ENCODE measurements at places on chromosomes 7 and 10.

GRCh38 chr10:125026974-125027735 lies 85.2 kb downstream of the ZRANB1 start:
- DNase-seq, result no peak

GRCh38 chr10:78936412-78937342 lies 132.1 kb upstream of the ZMIZ1 start:
- DNase-seq, result no peak

DNA sequence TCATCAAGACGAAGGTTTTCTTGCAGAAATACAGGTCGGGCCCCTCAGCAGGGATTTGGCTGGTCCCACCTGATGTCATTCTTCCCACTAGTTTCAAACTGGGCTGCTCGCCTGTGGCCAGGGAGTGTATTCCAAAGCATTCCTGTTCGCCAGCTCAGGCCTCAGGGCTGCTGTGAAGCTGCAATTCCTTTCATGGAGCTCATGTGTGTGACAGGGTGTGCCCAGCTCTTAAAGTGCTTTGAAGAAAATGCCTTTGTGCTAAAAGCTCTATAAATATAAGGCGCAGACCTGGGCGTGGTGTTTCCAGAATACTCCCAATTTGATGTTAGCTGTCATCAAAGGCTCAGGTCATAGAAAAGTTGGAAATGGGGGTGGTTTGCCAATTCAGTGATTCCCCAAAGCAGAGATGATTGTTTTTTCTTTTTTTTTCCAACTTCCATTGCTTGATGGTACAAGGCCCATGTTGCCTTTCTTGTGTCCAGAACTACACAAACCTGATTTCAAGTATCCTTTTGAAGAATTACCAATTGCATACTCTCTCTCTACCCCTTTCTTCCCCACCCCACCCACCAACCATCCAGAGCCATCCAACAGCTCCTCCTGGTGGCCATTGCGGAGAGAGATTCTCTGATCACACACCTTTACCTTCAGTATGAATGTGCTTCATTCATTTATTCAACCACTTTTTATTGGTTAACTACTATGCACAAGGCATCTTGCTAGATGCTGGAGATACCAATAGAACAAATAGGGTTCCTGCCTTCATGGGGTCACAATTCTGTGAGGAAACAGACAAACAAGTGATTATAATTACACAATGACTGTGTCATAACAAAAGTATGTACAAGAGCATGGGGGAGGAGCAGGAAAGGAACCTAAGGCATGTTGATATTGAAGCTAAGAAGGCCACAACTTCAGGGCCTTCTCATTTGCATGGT lies 297.3 kb upstream of the LYZL1 start:
- DNase-seq, result no peak

DNA sequence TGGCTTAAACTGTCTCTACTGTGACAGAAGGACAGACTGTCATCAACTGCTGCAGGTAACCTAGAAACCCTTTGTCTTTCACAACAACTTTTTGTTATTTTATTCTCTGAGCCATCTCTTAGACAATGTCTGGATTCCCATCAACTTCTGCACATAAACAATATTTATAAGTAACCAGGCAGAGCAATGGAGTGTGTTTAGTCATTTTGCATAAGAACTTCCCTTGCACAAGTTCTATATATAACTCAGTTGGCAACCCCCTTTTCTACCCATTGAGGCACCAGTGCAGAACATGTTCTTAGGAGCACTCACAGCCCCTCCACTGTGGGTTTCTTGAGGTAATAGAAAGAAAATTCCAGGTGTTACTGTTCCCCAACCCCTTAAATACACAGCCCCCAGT lies 65.0 kb upstream of the IL6 start:
- no peak for DNase-seq

GRCh38 chr10:127308031-127308430 lies 111.6 kb upstream of the INSYN2A start:
- no peak for DNase-seq

- no peak for DNase-seq
Measured at GRCh38 chr7:134660961-134661376, 14.3 kb downstream of the BPGM start.

DNA sequence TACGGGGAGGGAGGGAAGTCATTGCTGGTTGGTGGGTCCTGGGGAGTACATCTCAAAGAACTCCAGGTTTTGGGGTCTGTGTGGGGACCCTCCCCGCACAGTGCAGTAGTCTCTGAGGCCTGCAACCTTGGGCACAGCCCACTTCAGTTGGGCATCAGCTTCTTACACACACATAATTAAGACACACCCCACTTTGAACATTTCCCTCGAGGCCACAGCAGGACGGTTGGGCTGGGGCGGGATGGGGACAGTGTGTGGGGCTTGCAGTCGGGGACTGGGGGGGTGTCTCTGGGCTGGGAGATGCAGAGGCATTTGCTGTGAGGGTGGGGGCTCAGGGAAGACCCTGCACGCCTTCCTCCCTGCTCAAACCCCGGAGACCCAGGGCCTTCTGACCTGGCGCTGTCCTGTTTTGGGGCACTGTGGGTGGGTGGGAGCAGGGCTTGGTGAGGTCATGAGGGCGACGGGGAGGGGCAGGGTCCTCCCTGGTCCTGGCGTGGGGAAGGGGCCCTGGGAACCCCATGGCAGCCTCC lies 1.3 kb downstream of the LFNG start:
- DNase-seq, result no peak

DNA sequence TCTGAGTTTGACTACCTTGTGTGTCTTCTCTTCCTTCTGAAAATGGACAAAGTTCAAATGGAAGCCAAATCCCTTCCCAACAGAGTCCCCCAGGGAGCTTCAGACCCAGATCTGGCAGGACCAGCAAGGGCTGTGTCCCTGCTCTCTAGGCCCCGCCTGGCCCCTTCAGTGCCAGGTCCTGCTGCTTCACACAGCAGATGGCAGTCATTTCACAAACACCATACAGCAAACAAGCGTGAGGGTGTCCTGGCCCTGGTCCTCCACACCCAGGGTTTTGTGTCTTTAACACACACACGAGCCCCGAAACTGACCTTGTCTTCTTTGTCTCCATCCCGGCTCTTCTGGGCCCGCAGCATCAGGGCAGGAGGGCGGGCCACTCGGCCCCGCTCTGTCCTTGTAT lies 145.0 kb downstream of the TCERG1L start:
- no peak for DNase-seq

- DNase-seq, result no peak
Measured at GRCh38 chr10:31756729-31757110, 171.9 kb downstream of the ARHGAP12 start.

DNA sequence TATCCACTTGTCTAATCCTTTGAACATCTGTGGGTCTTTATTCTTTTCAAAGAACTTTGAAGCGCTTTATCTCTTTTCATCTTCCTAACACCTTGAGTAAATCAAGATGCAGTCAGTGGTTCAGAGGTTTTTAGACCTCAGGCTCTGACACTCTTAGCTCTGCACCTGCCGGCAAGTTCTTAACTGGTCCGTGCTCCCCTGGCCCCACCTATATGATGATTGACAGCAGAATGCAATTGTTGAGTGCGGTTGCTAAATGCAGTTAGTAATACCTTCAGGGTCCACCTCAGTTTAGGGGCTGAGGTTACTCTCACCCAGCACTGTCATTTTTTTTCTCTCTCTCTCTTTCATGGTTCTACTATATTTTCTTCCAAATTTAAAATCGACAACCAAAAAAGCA lies 854.2 kb upstream of the AUTS2 start:
- DNase-seq, result no peak

- DNase-seq, result no peak
Measured at GRCh38 chr7:29488203-29488970, 75.2 kb upstream of the PRR15 start.

DNA sequence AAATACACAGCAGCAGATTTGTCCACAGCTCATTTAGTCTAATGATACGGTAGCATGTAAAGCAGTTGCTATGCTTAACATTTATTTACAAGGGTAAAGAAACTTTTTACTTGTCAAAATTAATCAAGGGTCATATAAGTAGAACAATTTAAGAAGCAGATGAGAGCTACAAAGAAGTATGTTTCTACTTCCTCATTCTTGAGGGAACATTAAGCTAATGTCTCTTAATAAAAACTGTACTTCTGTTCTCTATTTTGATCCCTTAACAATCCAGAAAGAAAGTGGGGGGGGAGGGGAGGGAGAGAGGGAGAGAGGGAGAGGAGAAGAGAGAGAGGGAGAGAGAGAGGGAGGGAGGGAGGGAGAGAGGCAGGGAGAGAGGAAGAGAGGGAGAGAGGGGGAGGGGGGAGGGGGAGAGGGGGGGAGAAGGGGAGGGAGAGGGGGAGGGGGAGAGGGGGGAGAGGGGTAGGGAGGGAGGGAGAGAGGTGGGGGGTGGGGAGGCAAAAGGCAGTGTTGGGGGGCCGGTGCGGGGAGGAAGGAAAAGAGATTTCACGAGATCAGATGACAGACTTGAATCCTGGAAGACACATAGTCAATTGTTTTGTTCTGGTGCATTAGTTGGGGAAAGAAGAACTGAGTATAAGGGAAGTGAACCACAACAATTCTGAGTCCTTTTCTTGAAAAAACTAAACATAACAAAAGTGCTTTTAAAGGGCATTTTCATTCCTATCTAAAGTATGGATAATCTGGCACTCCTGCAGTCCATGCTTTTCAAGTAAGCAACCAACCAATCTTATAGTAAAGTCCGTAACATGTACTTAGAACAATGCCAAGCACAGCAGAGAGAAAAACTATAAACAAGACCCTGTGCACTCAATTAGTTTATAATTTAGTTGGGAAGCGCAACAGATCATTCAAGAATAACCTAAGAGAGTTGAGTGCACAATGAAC lies 128.0 kb downstream of the USP6NL start:
- no peak for DNase-seq

DNA sequence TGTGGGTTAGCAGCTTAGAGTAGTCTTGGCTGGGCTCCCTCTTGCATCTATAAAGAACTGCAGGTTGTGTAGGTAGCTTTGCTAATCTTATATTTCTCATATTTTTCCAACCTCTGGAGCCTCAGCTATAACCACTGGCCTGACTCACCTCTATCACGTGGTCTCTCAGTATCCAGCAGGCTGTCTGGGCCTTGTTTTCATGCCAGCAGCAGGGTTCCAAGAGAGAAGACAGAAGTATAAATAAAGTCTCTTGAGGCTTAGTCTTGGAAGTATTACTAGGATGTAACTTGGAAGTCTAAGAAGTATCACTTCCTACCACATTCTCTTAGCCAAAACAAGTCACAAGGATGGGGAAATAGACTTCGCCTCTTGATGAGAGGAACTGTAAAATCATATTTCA lies 73.3 kb downstream of the WIPF3 start:
- no peak for DNase-seq

GRCh38 chr7:158804335-158804734 lies 25.0 kb downstream of the ESYT2 start:
- no peak for DNase-seq

GRCh38 chr10:50740293-50740648 lies 535 bp downstream of the ASAH2B start:
- no peak for DNase-seq

GRCh38 chr7:143299346-143299745 lies 11.2 kb downstream of the CASP2 start:
- DNase-seq, result no peak

GRCh38 chr10:128210215-128211063 lies 84.2 kb upstream of the MKI67 start:
- DNase-seq, result peak; percentile 56

- DNase-seq, result no peak
Measured at GRCh38 chr7:2617325-2617905, 14.4 kb upstream of the TTYH3 start.

- DNase-seq, result no peak
Measured at GRCh38 chr10:13049774-13050420, 48.4 kb upstream of the CCDC3 start.

DNA sequence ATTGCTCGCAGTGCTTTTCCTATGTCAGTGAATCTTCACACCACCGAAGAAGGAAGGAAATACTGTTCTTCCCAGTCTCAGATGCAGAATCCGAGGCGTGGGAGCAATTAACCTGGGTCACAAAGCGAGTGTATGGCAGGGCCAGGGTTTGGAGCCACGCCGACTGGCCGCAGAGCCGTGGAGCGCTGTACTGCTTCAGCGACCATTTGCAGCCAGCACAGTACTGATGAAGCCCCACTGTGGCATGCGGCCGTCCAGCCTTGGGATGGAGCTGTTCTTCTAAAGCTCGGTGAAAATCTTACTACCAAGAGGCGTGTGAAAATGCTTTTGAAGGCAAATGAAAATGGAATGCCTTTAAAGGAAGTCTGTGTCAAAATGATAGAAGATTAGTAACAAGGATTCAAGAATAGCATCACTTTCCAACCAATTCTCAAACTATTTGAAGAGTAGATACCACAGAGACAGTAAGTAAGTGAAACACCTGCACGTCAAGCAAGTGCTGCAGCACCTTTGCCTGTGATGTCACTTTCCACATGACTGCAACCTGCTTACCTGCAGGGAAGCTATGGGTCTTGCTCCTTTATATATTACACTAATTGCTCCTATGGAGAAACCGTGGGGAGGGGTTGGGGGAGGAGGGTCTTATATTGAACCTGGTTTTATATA lies 4.9 kb downstream of the PPP2R2D start:
- DNase-seq, result no peak

DNA sequence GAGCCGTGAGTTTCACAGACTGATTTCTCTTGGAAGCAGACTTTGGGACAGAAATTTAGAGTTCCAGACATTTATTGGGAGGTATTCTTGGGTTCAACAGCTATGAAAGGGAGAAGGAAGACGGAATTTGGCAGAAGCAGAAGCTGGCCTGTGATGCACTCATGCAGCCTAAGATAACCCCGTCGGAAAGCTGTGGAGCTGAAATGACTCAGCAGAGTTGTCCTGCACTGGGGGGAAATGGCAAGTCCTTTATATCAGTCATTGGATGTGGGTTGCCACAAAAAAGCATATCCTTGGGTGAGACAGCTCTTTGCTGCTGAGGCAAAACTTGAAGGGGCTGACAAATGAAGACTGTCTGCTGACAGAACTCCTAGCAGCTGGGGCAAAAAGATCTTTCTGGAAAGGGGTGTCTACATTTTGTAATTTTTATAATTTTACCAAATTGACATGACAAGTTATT lies 11.5 kb upstream of the MICU1 start:
- DNase-seq, result peak; percentile 6

GRCh38 chr7:90690159-90690858 lies 94.2 kb downstream of the CDK14 start:
- DNase-seq, result no peak

GRCh38 chr7:14739168-14739840 lies 163.2 kb downstream of the DGKB start:
- DNase-seq, result no peak

GRCh38 chr10:75465450-75465827 lies 34.0 kb downstream of the LRMDA start:
- no peak for DNase-seq

DNA sequence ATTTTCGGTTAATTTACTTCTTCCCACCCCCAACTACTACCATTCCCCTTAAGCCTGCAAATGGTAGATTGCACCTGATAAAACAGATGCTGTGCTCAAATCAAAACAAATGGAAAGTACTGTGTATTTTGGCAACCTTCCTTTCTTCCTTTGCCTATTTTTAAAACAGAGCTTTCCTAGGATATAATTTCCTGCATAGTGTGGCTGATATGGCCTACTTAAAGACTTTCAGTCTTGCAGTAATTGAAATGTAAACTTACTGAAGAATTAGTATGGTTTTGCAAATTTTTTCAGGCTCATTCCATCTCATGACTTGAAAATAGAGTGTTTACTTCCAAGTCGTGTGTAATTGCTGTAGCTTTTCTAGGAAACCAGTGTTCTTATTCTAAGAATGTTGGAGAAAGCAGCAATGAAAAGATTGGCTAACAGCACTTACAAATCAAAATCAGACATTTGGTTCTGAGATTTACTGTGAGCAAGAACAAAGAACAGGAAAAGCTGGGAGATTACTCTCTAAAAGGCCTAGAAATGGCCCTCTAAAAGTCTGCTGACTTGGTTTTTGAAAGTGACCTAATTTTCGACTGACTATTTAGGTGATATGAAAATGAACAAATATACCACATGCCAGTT lies 52.0 kb downstream of the REEP3 start:
- no peak for DNase-seq
